ENCODE measurements at places on chromosomes 6 and 20.
A peak's percentile ranks its signal among the peaks of the same experiment; 100 is the strongest.

DNA sequence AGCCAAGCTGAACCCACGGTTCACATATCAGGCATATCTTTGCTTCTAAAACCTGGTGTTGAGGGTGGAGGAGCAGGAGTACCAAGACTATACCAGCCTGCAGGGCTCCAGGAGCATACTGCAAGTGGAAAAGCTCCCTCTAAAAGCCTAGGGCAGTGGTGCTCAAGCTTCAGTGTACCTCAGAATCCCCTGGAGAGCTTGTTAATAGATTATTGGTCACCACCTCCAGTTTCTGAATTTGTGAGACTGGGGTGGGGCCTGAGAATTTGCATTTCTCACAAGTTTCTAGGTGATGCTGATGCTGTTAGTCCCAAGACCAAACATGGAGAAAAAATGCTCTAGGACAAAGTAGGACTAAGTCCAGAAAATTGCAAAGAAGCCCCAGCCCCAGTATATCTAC lies 65.4 kb downstream of the FILIP1 start:
- no peak for DNase-seq

DNA sequence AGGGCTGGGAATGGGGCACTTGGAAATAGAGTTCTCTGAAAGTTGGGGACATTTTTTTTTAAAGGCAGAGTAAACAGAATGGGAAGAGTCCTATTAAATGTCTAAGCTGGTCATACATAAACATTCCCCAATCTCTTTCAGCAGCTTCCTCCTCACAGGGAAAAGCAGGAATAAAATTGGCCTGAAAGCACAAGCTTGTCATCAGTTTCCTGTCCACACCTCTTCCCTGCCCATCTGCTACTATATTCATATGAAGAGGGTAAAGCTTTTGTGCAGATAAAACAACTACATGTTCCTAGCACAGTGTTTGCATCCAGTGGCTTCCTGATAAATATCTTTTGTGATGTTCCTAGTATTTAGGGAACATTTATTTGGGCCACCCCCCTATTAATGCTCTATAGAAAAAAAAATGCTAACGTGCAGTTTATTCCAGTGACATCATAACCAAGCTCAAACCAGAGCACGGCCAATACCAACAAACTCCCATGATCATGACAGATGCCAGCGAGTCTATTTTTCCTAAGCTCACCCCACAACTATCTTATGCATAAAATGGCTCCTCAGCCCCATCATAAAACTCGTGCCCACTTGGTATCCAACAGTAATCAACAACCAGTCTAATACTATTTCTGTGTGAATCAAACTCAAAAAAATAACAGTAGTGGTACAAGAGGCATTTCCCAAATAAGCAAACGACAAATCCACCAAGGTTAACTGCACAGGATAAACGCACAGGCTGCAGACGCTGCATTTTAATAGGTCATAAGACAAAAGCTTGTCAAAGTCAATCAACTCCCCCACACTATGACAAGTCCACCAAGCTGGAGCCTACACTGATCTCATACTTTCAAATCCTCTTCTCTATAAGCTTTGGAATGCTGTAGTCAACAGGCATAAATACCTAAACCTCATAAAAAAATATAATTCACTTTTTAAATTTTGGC lies 95.3 kb downstream of the EPB41L2 start:
- no peak for DNase-seq

GRCh38 chr6:36774331-36774730 lies 64.9 kb downstream of the CPNE5 start:
- DNase-seq = no peak

DNA sequence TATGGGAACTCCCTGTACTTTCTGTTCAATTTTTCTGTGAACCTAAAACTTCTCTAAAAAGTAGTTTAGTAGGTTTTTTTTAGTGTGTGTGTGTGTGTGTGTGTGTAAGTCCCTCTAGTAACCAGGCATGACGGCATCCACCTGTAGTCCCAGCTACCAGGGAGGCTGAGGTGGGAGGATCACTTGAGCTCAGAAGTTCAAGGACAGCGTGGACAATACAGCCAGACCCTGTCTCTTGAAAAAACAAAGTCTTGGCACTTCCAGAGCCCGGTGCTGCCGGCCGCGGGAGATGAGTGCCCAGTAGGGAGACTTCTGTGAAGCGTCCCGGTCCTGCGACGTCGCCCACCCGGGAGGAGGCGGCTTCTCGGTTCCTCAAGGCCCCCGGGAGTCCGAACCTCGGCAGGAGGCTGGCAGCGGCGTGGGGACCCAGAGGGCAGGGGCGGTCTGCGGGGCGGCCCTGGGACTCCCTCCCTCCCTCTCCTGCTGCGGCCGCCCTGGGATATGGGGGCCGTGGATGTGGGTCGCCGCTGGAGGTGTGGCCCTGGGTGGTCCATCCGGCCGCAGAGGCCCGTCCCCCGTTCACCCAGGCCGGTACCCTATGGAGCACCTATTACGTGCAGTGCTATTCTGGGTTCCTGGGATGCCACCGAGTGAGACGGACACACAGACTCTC lies 78.0 kb upstream of the SIRPG start:
- no peak for DNase-seq

- peak; percentile 80 for DNase-seq
These were observed 143.4 kb downstream of the PXDC1 start for GRCh38 chr6:3608159-3608558.

DNA sequence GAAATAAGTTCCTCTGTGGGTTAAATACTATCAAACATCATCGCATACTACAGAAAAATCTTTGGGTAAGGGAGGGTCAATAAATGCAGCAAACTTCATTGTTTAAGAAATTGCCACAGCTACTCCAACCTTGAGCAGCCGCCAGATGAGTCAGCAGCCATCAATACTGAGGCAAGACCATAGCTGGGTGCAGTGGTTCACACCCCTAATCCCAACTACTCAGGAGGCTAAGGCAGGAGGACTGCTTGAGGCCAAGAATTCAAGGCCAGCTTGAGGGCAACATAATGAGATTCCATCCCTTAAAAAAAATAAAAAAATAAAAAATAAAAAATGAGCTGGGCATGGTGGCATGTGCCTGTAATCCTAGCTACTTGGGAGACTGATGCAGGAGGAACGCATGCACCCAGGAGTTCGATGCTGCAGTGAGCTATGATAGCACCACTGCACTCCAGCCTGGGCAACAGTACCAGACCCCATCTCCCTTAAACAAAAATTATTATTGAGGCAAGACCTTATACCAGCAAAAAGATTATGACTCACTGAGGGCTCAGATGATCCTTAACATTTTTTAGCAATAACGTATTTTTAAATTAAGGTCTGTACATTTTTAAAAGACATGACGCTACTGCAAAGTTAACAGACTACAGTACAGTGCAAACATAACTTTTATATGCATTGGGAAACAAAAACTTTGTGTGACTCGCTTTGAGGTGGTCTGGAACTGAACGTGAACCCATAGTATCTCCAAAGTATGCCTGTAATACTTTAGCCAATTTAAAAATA lies 8.8 kb downstream of the SRPK1 start:
- no peak for DNase-seq

DNA sequence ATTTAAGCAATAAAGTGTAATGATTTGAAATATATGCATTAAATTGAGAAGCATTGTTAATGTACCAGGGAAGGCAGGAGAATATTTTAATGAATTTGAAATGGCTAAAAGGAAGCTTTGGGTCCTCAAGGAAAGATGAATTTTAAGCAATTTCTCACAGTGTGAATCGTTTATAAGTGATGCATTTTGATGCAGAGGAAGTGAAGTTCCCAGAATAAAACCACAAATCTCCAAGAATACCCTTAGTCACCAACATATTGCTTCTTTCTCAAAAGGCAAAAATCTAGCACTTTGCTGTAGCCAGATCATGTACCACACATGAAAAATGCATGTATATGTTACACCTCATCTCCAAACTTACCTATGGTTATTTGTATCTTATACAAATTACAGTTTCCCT lies 11.7 kb downstream of the TPD52L1 start:
- no peak for DNase-seq

GRCh38 chr6:133241901-133242636 lies 912 bp downstream of the EYA4 start:
- no peak for DNase-seq

DNA sequence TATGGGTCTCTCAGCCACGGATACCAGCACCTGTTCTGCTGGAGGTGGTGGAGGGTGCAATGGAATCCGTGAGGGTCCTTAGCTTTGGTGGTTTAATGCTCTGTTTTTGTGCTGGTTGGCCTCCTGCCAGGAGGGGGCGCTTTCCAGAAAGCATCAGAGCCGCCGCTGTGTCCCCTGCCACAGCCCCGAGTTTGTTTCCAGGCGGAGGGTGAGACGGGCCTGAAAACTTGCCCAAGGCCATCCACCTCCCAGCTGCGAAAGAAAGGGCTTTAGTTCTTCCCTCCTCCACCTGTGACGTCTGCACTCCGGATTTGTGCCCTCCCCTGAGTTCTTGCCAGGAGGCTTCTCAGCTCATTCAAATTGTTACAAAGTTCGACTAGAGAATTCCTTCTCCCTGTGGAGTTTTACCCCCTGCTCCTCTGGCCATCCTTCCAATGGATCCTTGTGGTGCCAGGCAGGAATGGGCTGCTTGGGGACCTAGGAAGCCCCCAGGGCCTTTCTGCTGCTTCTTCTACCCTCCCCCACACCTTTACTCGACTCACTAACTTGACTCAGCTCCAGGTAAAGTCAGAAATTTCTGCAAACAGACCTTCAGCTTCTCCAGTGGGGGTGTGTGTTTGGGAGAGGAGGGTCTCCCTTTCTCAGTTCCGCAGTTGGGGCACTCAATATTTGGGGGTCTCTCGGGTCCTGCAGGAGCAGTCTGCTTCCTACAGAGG lies 873.7 kb downstream of the KIF16B start:
- no peak for DNase-seq

DNA sequence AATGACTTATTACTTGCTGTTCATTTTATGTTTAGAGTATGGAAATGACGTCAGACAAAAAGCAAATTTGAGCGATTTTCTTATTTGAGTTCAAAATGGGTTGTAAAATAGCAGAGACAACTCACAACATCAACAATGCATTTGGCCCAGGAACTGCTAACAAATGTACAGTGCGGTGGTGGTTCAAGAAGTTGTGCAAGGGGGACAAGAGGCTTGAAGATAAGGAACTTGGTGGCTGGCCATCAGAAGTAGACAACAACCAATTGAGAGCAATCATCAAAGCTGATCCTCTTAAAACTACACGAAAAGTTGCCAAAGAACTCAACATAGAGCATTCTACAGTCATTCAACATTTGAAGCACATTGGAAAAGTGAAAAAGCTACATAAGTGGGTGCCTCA lies 43.8 kb downstream of the REV3L start:
- no peak for DNase-seq

- DNase-seq = no peak
These were observed 94.8 kb upstream of the PHACTR1 start for GRCh38 chr6:12621754-12622153.

DNA sequence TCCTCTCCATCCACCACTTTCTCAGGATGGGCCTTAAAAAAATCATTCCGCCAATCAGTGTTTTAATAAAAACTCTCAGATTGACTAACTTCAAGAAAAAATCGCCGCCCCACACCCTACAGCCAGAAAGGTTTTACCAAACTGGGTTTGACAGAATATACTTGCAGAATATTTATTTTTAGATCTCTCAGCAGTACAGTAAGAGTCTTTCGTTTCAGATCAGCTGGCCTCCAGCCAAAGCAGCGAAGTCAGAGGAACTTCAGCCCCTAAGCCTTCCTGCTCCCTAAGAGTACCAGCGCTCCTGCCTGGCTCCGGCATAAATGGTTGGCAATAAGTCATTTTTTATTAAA lies 24.7 kb downstream of the TBC1D7 start:
- no peak for DNase-seq

- DNase-seq = no peak
These were observed 30.0 kb downstream of the BRPF3 start for GRCh38 chr6:36226438-36227047.

DNA sequence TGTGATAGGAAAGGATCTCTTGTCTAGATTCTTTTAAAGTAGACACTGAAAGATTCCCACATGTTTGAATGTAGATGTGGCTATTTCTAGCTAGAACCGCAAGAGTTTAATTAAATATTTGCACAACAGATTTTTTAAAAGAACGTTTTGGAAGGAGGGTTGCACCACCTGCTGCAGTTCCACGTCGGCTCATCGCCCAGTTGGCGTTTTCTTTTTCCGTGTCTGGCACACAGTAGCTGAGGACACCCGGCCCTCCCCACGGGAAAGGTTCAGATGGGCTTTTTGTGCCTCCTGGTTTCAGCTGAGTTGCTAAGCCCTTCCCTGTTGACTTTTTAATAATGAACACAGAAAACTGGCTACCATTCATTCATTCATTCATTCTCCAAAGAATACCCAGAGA lies 41.8 kb upstream of the DOK5 start:
- DNase-seq = no peak

Data from vagina (tissue), 2 donors.